Heart right ventricle (tissue), 16 donors: ENCODE measurements at places on chromosomes 2 and 18. TPM values are rescaled to one million over a fixed set of nuclear protein-coding genes. Genes with fewer than 3 reads are reported as not detected.

GRCh38 chr2:186732843-186733242 lies 39.0 kb downstream of the FAM171B start:
- DNase-seq = no peak

DNA sequence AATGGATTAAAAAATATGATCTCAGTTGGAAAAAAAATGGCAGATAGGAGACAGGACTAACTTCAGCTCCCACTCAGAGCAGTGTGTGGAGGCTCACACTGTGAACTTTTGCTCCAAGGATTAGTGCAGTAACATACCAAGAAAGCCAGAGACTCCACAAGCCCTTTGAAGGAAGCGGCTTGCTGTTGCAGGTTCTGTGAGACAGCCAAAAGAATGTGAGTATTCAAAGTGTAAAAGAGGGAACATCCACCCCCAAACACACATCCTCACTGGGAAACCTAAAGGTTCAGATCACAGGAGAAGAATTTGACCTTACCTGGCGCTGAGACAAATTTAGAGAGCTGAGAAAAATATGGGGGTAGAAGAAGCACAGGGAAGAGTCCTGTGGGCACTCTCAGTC lies 77.5 kb downstream of the FAM171B start:
- DNase-seq = no peak

DNA sequence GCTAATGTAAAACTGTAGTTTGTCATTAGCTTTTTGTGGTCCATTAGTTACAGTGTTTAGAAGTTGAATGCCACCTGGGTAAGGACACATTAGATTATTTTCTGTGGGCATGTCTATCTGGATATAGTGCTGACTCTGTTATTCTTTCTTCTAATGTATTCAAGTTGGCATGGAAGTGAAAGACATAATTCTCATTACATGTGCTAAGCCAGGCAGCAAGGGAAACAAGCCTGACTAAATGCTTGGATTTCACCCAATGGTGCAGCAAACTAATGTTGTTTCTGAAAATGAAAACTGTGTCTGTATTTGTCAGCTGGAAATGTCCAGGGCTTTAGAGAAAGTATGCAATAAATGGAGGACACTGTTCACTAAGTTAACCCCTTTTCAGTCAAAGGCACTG lies 100.7 kb downstream of the NUP35 start:
- DNase-seq = no peak

GRCh38 chr2:68911709-68912108 lies 40.5 kb upstream of the BMP10 start:
- no peak for DNase-seq

GRCh38 chr2:157414050-157414449 lies 29.8 kb downstream of the CYTIP start:
- no peak for DNase-seq

GRCh38 chr2:44367591-44367990 lies 5.8 kb downstream of the CAMKMT start:
- no peak for DNase-seq

DNA sequence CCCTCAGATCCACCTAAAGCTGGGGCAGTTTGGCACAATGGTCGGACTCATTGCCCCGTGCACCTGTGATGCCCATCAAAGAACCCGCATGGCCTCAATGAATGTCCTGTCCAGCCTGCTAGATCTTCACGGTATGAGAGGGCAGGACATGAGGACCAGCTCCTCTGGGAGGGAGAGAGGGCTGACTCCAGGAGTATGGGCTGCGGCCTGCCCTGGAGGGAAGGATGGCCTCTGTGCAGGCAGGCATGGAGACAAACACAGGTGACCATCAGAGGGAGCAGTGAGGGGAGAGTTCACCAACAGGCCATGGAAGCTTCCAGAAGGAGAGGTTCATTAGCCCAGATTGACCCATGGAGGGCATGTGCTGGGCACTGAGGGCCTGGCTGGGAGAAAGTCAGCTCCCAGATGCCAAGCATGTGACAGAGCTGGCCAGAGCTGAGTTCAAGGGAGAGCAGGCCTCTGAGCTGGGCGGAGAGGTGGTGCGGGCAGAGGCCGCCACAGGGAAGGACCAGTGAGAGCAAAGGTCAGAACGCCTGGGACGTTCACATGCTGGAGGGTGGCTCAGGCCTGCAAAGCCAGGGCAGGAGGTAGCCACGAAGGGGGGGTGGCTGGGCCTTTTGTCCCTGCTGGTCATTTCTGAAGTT lies 36.2 kb downstream of the HJURP start:
- DNase-seq = no peak

GRCh38 chr18:21853775-21854552 lies 113.4 kb downstream of the MIB1 start:
- DNase-seq = no peak

- no peak for DNase-seq
Measured at GRCh38 chr2:8456151-8457091, 225.4 kb upstream of the ID2 start.

DNA sequence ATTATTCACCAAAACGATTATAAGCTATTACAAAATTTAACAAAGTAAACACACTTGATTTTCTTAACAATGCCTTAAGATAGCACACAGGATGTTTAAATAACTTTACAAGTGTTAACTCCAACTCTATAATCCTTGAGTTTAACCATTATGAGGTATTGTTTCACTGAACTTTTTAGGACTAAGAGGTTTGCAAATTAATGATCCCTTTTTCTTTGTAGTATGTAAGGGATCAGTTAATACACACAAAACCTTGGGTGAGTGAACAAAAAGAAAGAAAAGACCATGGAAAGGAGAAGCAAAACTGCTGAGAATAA lies 21.5 kb upstream of the TFPI start:
- no peak for DNase-seq

DNA sequence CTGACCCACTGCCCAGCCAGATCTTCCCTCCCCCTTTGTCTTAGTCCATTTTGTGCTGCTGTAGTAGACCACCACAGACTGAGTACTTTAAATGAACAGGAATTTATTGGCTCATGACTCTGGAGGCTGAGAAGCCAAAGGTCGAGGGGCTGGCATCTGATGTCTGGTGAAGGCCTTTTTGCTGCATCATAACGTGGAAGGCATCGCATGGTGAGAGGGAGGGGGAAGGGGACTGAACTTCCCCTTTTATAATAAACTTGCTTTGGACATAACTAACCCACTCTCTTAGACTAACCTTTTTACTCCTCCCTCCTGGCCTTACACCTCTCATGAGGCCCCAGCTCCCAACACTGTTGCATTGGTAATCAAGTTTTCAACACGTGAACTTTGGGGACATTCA lies 83.8 kb downstream of the MAP4K4 start:
- no peak for DNase-seq

DNA sequence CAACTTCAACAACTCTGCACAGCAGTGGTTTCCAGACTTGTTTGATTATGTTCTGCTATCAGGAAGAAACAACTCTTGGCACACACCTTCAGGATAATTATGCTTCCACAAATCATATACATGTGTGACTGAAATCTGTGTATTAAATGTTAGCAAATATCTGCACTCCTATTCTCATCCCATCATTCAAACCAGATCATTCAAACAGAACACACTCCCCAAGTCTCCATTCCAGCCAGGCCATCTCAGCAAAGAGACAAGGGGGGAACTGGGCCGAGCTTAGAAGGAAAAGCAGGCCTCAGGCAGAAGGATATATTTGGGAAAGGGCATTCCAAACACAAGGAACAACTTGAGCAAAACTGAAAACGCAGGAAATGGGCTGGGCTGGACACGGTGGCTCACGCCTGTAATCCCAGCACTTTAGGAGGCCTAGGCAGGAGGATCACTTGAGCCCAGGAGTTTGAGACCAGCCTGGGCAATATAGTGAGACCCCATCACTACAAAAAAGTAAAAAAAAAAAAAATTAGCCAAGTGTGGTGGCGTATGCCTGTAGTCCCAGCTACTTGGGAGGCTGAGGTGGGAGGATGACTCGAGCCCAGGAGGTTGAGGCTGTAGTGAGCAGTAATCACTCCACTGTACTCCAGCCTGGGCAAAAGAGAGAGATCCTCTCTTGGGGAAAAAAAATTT lies 62.7 kb downstream of the ZFP36L2 start:
- DNase-seq = no peak

- no peak for DNase-seq
Measured at GRCh38 chr2:1698188-1698945, 45.9 kb downstream of the PXDN start.

DNA sequence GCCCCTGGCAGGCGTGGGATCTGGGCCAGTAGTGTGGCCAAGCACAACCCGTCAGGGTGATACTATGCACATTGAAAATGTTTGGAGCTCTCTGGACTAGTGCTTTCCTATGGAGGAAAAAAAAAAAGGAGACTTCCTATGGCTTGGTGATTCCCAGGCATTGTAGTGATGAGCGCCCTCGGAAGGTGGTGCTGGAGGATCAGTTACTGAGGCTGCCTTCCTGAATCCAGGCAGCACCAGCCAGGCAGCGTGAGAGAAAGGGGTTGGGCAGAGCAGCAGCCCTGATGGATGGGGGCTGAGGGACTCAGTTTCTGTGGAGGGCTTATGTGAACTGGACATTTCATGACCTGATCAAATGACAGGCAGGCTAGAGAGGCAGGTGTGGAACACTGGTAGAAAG lies 70.9 kb downstream of the CHRNA1 start:
- DNase-seq = no peak

DNA sequence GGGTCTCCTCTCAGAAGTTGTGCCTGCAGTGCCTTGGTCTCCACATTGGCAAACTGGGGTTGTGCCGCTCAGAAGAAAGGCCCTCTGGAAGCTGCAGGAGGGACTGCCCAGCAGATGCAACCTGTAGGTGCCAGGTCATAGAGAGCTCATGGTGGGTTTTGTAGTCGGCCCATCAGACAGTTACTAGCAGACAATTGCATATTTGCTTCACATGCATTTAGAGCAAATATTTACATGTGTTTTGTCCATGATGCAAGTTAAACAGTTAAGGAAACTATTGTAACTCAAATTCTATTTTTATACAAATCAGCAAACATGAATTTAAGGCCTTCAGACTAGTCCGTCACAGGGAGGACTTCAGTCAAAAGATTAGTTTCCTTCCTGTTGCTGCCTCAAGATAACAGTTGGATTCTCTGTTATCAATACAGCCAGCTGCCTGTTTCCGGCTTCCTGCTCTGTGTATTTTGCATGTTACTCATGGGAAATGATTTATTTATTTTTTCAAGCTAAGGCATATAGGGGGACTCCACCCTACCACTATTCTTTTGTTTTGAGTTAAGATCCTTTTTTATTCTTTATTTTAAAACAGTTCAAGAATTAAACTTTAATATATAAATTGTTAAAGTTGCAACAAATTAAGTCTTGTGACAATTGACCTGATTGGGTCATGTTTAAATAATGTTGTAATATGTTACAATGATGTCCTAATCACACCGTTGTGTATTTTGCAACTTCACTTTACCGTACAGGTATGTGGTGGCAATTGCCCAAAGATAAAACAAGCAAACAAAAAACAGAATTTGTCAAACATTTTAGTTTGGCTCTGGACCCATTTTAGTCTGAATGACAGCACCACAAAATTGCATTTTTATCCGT lies 133.5 kb downstream of the SPTBN1 start:
- peak; percentile 64 for DNase-seq

DNA sequence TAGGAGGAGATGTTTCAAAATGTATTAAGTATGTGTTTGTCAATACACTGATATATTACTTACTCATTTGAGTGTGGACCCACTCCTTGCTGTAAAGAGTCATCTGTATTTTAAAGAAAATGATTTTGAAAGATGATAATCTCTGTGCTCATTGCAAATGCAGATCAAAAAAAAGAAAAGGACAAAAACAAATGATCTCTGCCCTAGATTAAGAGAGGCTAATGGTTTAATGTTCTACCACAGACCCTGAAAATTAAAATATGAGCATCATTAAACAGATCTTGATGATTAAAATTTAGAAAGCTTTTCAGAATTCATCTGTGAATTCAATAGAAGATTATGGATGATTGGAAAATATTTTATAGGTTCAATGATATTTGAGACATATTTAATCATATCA lies 136.5 kb downstream of the CNTNAP5 start:
- no peak for DNase-seq

DNA sequence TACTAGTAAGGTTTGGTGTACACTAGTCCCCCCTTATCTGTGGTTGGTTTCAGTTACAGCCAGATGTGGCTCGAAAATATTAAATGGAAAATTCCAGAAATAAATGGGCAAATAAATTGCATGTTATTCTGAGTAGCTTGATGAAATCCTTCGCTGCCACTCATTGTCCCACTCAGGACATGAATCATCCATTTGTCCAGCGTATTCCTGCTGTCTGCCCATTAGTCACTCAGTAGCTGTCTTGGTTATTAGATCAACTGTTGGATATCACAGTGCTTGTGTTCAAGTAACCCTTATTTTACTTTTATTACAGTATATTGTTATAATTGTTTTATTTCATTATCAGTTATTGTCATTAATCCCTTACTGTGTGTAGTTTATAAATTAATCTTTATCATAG lies 21.7 kb downstream of the ZDBF2 start:
- DNase-seq = no peak

GRCh38 chr18:23330423-23330822 lies 122.7 kb upstream of the RIOK3 start:
- DNase-seq = no peak

DNA sequence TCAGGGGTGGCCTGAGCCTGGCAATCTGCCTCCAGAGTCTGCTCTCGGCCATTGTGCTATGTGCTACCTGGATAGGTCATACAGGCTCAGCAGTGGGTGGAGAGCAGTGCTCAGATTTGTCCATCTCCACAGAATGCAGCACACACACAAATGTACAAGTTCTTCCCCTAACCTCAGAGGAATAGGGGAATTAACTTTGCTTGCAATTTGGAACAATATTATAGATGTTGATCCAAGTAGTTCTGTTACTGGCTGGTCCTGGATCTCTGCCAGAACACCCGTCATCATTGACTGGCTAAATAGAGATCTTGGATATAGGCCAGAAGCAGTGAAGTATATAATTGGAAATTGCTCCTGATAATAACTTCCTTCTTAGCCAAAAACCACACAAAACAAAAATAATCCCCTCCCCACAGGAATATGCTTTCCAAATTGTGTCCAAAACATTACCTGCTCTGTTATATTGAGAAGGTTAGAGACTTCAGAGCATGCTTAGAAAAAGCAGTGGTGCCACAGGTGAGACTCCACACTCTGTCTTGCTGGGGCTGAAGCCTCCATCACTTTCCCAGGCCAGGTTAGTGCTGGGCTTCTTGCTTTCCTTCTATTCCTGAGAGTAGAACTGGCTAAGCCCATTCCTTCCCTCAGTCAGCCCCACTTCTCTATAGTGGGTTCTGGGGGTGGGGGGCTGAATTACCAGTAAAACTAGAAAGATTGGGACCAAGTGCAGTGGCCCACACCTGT lies 38.8 kb downstream of the NCAPH start:
- peak; percentile 67 for DNase-seq

CCDC121 gene
- polyA plus RNA-seq = 2.1 TPM

SLC5A7 gene
- polyA plus RNA-seq = 0.04 TPM

PDE11A gene
- polyA plus RNA-seq = 0.12 TPM

GALNT5 gene
- 0.06 TPM for polyA plus RNA-seq

DPP10 gene
- not detected for polyA plus RNA-seq

SCN3A gene
- polyA plus RNA-seq = 2.5 TPM

CROCC2 gene
- polyA plus RNA-seq = 0.06 TPM

SLC19A3 gene
- 2.3 TPM for polyA plus RNA-seq

CFC1 gene
- not detected for polyA plus RNA-seq

STPG4 gene
- polyA plus RNA-seq = not detected

KATNAL2 gene
- 0.74 TPM for polyA plus RNA-seq

FTCDNL1 gene
- polyA plus RNA-seq = 0.59 TPM
